ENCODE measurements at places on chromosomes 7 and 10.

DNA sequence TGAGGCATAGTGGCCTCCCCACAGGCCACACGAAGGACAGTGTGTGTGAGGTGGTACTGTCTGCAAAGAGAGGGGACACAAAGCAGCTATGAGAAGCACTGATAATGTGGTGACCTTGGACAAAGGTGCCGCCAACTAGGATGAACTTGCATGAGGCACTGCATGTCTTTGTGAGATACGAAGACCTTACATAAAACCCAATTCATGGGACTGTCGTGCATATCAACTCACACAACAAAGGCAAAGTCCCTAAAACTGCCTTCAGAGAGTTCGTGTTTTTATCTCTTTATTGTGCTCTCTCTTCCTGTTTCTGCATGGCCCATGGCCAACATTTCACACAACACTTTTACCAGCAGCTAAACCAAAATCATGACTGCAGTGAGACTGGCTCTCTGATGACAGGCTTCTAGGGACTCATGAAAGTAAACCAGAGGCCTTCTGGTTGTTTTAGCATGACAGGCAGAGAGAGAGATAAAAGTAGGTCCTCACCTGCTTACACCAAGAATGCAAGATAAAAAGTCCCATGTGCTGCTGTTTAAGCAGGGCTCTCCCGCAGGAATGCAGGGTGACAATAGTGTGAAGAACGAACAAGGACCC, 347.8 kb downstream of the ELMO1 start:
- DNase-seq = no peak

DNA sequence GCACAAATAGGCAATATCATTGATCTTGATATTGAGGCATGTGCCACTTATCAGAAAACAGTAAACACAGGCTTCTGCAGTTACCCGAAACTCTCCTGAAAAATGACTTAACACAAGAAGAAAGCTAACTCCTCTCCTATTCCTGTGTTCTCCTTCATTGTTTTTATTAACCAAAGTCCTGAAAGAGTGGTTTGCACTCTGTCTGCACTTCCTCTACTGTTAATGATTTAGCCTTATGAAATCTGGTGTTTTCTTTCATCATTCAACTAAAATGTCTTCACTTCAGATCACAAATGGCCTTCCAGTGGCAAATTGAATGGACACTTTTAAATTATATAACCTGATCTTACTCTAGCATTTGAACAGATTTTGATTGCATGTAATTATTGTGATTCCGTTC, 630.6 kb upstream of the PHF14 start:
- DNase-seq = no peak

DNA sequence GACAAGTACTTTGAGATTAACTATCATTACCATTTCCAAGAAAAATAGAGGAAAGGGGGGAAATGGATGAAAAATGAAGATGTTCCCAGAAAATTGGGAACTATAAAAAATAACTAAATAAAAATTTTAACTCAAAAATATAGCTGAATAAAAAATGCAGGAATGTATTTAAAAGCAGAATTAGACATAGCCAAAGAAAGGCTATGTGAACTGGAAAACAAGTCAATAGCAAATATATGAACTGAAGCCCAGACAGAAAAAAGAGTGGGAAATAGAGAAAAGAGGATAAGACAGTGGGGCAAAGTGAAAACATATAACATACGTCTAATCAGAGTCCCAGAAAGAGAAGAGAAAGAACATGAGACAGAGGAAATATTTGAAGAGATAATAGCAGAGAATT, 10.3 kb downstream of the PPP1R3C start:
- no peak for DNase-seq

- DNase-seq = no peak
Measured at GRCh38 chr10:74118804-74119203, 31.8 kb downstream of the AP3M1 start.

DNA sequence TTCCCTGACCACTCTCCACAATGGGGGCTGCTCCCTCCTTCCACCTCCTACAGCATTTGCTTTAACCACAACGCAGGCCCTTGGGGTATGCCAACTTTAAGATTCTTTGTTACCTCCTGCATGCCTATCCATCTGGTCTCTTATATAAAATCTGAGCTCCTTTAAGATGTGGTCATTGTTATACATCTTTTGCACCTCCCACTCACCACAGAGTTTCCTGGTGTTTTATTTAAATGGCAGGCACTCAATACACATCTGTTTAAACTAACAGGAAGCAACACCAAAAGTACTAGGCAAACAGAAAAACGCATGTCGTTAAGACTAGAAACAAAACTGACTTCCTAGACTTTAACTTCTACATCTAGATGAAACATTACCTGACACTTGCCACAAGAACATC, 36.3 kb downstream of the SLC25A13 start:
- no peak for DNase-seq

DNA sequence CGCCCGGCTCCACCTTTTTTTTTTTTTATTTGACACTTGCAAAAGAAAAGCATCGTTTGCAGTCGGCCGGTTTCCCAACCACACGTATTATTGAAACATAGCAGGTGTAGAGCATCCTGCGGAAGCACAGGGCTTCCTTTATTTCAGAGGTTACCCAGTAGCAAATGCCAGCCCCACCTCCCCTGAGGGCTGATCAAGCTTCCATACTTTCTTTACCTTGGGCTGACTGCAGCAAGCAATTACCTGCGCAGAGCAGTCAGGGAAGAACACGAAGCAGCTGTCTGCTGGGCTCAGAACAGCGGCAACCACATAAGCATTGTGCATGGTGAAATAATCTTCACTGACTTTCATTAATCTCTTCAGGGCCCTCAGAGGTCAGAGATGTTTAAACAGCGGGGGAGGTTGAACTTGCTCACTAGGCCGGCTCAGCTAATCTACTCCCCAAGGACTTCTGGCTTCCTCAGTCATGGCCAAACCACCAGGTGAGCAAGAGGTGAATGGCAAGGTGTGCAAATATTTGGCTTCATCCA, 784.7 kb upstream of the AUTS2 start:
- no peak for DNase-seq

- no peak for DNase-seq
Measured at GRCh38 chr10:24255881-24256311, 47.0 kb downstream of the KIAA1217 start.

GRCh38 chr10:103441611-103442010, 10.6 kb downstream of the CALHM2 start:
- DNase-seq = no peak

All from ovary (tissue), 10 donors.